ENCODE measurements at places on chromosomes 5 and 9. TPM values are rescaled to one million over a fixed set of nuclear protein-coding genes. Genes with fewer than 3 reads are reported as not detected.

The GRM6 gene
- 1.1 TPM for polyA plus RNA-seq

The OLFM1 gene
- 4.1 TPM for polyA plus RNA-seq

The FAM221B gene
- 0.35 TPM for polyA plus RNA-seq

The PCDHB15 gene
- 16.4 TPM for polyA plus RNA-seq

The F2RL2 gene
- 0.47 TPM for polyA plus RNA-seq

The DEPDC1B gene
- 27.4 TPM for polyA plus RNA-seq

The CLIC3 gene
- 0.34 TPM for polyA plus RNA-seq

The CTXN3 gene
- not detected for polyA plus RNA-seq

The SLC6A3 gene
- 0.47 TPM for polyA plus RNA-seq

The PCDHGA6 gene
- 11.1 TPM for polyA plus RNA-seq

The TMEM215 gene
- polyA plus RNA-seq: 0.34 TPM

The SPATA31C1 gene
- 0.63 TPM for polyA plus RNA-seq

The WNK2 gene
- 12.8 TPM for polyA plus RNA-seq

The LECT2 gene
- 1.6 TPM for polyA plus RNA-seq

DNA sequence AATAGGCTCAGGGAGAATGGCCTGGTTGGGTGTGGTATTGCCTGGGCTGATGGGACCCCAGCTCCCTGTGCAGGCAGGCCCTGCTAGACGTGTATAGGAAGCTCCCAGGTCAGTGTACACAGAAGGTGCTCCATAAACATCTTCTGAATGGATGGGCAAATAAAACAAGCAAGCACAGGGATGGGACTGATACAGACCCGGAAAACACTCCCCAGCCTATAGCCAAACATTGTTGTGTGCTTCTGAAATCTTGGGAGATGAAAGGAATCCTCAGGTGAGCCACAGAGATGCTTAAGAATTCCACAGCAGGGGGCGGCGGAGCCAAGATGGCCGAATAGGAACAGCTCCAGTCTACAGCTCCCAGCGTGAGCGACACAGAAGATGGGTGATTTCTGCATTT is 151.8 kb downstream of the ENTREP1 start:
- no peak for DNase-seq

DNA sequence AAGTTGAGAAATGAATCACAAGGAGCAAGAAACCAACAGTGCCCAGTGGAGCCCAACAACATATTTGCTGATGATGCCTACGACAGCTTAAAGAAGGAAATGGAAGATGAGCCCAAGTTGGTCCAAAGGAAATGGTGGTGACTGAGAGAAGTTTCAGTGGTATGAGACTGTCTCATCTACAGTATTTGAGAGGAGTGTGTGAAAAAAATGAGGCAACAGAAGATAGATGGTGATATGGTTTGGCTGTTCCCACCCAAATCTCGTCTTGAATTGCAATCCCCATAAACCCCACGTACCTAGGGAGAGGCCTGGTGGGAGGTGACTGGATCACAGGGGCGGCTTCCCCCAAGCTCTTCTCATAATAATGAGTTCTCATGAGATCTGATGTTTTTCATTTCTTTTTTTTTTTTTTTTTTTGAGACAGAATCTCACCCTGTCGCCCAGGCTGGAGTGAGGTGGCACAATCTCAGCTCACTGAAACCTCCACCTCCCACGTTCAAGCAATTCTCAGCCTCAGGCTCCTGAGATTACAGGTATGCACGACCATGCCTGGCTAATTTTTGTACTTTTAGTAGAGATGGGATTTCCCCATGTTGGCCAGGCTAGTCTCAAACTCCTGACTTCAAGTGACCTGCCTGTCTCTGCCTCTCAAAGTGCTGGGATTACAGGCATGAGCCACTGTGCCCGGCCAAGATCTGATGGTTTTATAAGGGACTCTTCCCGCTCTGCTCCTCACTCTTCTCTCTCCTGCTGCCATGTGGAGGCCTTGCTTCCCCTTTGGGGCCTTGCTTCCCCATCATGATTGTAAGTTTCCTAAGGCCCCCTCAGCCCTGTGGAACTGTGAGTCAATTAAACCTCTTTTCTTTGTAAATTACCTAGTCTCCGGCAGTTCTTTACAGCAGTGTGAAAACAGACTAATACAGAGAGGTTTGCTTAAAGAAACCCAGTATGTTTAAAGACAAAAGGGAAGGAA is 30.2 kb downstream of the EFCAB9 start:
- no peak for DNase-seq

DNA sequence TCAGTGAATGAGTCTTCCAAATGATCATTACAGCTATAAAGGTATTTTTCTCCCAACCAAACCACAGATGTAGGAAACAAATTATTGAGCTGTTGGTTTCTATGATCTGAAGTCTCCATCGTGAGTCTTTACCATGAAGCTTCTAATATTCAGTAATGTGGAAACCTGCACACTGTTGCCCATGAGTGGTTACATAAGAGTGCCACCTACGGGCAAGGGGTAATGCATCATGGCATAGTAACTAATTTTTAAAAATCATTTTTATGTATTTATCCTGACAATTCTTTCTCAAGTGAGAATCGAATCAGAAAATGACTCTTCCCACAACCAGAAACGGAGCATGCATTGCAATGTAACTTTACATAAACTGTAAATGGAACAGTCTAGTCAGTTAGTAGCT is 282.5 kb upstream of the SMARCA2 start:
- no peak for DNase-seq

- DNase-seq: no peak
Measured at GRCh38 chr9:69555802-69556201, 116.4 kb downstream of the APBA1 start.

- no peak for DNase-seq
Measured at GRCh38 chr9:124781967-124782660, 5.2 kb downstream of the OLFML2A start.

GRCh38 chr5:107806705-107807104 is 136.0 kb upstream of the EFNA5 start:
- no peak for DNase-seq

- DNase-seq: no peak
Measured at GRCh38 chr5:113083481-113083880, 106.9 kb downstream of the DCP2 start.

DNA sequence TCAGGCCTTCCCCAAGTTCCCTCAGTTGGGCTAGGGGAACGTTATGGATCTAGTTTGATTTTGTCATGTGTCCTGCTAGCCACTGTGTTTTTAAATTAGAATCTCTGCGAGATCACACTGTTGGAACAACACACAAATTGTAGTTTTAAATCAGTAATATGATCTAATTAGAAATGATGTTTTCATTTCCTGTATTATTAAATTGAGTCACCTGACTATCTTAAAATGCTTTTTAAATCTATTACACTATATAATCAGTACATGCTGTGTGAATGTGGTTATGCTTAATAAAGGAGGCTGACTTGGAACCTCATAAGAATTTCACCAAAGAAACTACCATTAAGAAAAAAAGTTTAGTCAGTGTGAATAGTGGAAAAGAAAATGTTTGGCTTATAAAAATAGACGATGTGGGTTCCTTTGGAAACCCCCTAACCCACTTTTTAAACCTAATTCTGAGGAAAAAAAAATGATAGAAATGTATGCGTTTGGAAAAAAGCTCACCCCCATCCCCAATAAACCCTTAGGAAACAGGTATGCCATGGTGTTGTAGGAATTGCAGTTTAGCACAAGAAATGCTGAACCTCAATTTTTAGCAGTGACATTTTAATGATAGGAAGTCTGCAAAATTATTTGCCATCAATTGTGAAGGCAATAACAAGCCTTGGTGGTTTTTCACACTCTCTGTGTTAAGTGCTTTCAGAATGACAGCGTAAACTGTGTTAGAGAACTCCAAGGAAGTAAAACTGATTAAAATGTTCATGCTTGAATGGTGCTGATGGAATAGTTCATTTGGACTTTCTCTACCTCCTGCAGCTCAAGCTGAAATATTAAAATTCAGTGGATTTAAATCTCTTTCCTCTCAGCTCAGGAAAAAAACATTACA is 59.0 kb downstream of the TLE4 start:
- no peak for DNase-seq

DNA sequence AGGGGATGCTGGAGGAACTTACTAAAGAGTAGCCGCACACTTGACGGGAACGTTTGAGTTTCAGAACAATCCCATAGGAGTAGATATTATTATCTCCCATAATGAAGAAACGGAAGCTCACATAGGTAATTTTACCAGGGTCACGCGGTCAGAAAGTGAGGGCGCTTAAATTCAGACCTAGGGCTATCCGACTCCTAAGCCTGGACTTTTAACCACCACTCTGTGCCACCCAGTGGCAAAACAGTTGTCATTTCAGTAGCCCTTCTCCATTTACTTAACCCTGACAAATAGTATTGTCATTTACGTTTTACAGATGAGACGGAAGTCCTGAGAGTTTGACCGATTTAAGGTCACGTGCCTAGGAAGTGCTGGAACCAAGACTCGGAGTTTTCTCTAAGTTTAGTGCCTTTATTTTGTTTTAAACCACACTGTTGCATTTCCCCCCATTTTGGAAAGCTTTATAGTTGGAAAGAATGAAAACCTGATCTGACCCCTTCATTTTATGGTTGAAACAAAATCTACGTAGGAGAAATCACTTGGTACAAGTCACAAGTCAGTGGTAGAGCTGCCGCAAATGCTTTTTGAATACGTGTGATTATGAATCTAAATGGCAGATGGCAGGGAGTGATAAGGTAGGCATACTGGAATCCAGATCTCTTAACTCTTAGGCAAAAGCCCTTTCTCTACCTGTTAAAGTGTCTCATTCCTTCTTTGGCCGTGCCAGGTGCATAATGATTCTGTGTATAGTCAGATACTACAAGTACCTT is 650 bp downstream of the MRRF start:
- no peak for DNase-seq

GRCh38 chr5:4674166-4674565 is 466.0 kb upstream of the ADAMTS16 start:
- no peak for DNase-seq

GRCh38 chr9:81989700-81990099 is 1.1 kb downstream of the SPATA31D1 start:
- DNase-seq: no peak

- no peak for DNase-seq
Measured at GRCh38 chr5:175216991-175217390, 227.0 kb downstream of the DRD1 start.

GRCh38 chr5:152364899-152365298 is 40.2 kb downstream of the NMUR2 start:
- no peak for DNase-seq

GRCh38 chr5:180613188-180613813 is 22.0 kb upstream of the SCGB3A1 start:
- no peak for DNase-seq

- no peak for DNase-seq
Measured at GRCh38 chr5:144368556-144368955, 197.9 kb downstream of the KCTD16 start.

DNA sequence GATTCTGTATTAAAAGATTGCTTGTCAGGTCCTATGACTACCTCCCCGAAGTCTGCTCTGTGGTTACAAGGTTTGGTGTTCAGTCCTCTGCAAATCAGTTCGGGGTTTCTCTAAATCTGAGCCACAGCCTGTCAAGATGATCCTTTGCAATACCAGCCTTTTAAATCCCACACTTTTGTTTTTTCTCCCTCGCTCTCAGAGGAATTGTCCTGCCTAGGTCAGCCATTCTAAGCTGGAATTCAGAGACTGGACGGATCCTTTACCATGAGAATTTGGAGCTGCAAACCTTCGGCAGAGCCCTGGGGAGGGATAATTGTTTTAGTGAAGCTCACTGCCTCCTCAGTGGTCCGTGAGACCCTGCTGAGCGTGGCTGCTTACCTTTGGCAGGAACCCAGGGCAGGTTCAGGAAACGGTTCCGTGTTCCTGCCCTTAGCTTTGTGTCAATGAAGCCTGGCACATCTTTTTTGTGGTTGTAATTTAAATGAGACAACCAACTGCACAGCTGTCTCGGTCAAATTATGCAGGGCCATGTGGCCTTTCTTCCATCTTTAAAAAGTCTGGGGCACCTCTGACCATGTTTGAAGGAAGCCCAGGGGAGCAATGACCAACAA is 47.2 kb downstream of the EBF1 start:
- DNase-seq: no peak

GRCh38 chr5:160044967-160045366 is 36.0 kb downstream of the TTC1 start:
- DNase-seq: no peak

DNA sequence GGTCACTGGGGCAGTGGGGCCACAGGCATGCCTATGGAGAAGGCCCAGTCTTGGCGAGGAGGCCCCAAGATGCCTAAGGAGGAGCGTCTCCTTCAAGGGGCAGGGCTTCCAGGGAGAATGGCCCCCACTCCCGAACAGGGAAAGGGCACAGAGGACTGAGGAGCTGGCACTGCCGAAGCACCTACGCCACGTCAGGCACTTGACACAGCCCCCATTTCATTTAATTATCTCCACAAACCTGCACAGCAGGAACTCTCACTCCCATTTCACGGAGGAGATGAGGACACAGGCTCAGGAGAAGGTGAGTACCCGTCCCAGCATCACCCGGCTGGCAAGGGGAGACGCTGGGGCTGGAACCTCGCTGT is 26.0 kb downstream of the EGR1 start:
- no peak for DNase-seq

DNA sequence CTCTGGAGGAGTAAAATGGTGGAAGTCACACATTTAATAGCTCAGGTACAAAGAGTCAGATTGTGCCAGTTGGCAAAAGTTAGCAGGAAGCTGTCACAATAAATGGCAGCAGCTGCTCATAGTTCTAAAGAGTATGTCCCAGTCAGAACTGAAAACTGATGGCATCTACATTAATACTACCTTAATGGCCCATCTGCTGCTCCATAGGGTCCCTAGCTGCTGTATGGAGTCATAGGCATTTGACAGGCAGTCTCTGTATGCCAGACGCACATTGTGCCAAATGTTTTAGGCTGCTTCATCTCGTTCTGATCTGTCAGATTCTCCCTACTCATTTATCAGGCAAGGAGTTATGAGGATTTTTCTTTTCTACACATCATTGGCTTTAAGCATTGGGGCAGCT is 515.8 kb upstream of the ARRDC3 start:
- DNase-seq: no peak

DNA sequence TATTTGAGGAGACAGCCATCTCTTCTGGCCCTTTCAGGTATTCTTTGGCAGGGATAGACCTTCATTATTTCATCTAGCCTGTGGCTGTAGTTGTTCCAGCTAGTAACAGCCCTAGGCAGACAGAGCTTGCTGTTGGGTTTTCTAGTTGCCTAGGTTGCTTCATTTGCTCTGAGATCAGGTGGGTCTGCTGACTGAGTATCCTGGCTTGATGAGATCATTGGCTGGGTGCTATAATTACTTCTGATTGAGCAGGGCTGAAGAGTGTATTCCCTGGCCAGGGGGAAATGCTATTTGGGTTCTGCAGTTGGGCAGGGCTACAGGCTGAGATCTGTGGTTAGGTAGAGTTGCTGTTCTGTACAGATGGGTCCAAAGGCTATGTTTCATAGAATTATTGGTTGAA is 456.1 kb downstream of the PSAT1 start:
- no peak for DNase-seq

GRCh38 chr9:133155156-133155555 is 8.6 kb downstream of the GBGT1 start:
- no peak for DNase-seq

GRCh38 chr5:116340799-116341198 is 233.8 kb downstream of the SEMA6A start:
- DNase-seq: no peak

DNA sequence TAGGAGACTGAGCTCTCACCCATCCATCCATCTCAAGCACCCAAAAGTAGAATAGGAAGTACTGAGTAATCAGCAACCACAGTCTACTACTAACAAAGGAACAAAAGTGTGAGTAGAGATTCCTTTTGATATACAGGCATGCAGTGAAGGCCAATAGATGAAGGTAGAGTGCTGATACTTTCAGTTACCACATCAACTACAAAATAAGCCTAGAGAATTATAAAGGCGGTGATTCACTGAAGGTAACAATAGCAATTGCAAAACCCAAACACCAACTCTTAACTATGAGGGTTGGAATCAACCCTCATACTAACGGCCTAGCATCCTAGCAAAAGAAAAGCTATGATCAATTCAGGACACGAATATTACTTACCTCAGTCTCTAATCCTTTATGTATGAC is 992.6 kb downstream of the DNAH5 start:
- DNase-seq: no peak
